ENCODE measurements at places on chromosomes 3 and 15.

DNA sequence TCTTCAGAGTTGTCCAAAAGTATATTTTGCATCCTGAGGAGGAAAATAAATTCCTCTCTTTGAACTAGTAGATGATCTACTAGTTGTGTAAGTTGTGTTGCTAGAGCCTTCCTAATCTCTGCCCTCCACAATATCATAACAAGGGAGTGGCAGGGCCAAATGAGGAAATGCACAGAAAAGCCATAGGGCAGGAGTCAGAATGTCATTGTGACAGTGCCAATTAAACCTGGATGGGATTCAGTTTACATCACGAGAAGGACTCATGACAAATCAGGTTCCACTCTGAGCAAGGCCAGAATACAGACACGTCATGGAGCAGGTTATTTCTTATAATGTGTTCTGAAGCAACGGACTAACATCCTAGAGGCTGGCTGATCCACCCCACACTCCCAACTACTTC is 483.2 kb downstream of the CNTN6 start:
- no peak for DNase-seq

GRCh38 chr3:43166406-43166805 is 60.5 kb upstream of the POMGNT2 start:
- no peak for DNase-seq

DNA sequence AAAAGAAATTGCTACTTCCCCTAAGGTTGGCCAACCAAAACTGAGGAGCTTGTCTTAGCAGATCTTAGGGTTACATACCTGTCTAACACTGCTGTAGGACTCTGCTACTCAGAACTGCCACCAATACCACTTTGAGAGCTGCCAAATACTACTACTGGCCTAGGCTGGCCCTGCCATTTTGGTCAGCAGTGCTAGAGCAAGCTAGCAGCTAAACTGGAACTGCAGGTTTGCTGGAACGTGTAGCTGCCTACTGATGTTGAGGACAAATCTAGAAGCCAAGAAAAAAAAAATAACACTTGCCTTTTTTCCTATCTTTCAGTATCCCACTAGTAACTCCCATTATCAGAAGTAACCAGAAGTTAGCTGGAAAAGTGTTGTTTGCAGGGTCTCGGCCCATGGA is 387.4 kb downstream of the RBMS3 start:
- DNase-seq, result no peak

GRCh38 chr3:185070491-185071286 is 82.2 kb downstream of the C3orf70 start:
- no peak for DNase-seq

- DNase-seq, result no peak
These were observed 10.3 kb upstream of the HMCES start for GRCh38 chr3:129268396-129268795.
